ENCODE measurements at places on chromosomes 7 and 10.

- no peak for DNase-seq
Measured at GRCh38 chr10:16478801-16479200, 42.0 kb downstream of the PTER start.

DNA sequence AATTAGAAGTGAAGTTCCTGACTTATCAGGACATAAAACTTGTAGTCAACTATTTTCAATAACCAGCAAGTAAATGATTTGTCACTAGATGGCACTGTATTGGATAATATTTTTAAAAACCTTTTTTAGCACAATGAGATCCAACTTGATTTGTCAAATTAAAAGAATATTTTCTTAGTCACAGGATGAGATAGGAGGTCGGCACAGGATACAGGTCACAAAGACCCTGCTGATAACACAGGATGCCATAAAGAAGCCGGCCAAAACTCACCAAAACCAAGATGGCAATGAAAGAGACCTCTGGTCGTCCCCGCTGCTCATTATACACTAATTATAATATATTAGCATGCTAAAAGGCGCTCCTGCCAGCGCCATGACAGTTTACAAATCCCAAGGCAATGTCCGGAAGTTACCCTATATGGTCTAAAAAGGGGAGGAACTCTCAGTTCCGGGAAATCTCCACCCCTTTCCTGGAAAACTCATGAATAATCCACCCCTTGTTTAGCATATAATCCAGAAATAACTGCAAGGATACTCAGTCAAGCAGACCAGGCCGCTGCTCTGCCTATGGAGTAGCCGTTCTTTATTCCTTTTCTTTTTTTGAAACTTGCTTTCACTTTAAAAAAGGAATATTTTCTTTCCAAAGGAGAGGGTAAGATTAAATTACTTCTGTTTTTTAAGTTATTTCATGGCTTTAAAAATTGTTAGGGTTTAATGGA, 255.7 kb upstream of the MKLN1 start:
- DNase-seq: no peak

- DNase-seq: no peak
Measured at GRCh38 chr10:52442576-52442975, 128.5 kb downstream of the DKK1 start.

GRCh38 chr7:149569025-149569725, 71.6 kb upstream of the ZNF746 start:
- no peak for DNase-seq

GRCh38 chr7:69260023-69260422, 338.3 kb upstream of the AUTS2 start:
- no peak for DNase-seq

- DNase-seq: no peak
Measured at GRCh38 chr10:127743205-127743604, 6.2 kb downstream of the FOXI2 start.

DNA sequence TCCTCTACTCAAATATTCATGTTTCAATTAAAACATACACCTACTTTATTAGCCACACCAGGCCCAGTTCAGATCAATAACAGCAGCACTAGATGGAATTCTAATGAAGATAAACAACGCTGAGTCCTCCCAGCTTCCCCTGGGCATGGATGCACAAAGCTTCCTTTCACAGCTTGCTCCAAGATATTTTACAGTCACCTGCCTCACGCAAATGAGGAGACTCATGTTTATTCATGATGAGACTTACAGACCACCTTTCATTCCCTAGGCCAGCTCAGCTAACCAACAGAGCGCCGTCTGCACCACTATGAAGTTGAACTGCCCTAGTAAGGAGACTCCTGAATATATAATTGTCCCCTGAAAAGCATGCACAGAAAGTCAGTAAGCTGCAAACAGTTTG, 283.0 kb upstream of the AOAH start:
- no peak for DNase-seq

DNA sequence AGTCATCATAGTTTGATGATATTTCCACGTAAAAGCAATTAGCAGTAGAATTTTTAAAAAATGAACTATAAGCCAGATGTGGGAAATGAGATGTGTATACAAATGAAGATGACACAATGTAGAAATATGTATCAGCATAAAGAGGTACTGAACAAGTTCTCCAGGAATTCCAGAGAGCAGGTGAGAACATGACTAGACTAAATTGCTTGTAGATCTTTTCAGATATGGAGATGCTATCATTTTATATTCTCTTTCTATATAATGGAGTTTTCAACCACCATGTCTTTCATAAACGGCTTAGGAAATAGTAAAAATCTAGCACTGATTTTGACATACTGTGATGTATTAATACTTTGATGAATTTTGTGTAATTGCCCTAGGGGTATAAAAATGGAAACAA, 130.9 kb downstream of the SEMA3D start:
- DNase-seq: no peak

GRCh38 chr7:347644-348479, 57.9 kb downstream of the FOXL3 start:
- no peak for DNase-seq

DNA sequence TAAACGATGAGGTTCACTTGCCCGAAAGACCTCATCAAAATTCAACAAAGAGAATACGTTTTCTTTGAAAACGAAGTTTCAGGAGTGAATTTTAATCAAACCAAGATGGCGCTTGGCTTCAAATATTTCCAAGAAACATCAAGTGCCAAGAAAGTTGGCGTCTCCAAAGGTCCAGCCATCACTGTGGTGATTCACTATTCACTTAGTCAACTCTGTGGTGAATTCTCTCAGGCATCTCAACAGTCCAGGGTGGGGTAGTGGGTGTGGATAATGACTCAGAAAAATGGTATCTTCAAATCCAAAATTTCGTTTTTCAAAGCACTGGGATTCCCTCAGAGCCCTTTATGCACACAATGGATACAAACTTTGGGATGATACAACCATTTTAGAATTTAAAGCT, 133.1 kb downstream of the SVIL start:
- DNase-seq: no peak

DNA sequence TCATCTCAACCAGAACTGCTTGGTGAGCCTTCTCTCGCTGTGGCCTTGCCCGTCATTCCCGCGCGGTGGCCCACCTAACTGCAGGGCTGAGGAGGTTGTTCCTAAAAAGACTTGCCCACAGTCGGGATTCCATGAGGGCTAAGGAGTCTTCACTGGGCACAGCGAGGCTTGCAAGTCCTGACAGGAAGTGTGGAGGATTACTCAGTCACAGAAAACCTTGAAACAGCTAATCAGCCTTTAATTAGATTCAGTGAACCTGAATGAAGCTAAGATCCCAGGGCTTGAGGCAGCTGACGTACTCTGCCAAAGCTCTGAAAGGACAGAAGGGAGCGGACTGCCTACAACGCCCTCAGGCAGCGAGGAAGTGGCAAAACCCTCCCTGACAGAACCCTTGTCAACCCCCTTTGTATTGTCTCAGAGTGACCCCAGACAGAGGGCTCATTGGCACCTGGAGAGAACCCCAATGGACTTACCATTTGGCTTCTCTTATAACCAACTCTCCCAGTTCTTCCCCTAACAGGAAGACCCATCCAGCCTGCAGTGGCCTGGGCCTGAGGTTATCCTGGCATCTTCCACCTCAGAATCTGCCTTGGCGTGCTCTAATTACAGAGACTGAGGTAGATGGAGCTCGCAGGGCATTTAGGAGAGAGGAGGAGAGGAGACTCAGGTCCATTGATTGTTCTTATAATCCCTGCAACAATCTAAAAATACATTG, 2.5 kb upstream of the LAMB4 start:
- DNase-seq: no peak

DNA sequence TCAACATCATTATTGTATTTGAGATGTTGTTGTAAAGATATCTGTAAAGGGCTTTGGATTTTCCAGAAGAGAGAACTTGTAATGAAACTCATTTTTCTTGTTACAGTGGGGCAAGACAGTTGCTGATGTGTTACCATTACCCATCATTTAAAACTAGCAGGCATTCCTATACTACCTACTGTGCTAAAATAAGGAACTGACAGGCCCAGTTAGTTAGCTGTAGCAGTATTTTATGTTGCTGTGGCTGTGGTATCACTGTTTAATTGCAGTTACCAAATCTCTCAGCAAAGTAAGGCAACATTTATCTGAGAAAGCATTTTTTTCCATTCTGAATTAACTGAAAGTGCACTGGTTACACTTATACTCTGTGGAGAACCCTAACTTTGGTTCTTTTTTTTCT, 9.9 kb downstream of the ST7 start:
- DNase-seq: no peak

- no peak for DNase-seq
Measured at GRCh38 chr7:27000496-27000895, 95.3 kb downstream of the HOXA1 start.

DNA sequence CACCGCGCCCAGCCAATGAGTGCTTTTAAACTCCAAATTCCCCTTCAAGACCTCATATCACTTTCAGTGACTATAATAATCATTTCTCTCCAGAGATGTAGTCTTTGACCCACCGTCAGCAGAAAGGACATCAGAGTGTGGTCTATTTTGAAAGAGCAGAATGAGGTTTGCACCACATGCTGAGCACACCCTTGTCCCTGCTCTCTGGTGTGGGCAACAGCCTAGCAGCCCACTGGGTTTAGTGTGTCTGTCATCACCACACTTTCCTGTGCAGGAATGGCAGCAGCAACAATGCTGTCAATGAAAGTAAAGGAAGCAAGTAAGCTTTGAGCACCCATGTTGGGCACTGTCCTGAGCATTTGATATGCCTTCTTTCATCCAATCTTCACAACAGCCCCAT, 122.4 kb downstream of the PLXNA4 start:
- DNase-seq: no peak

GRCh38 chr10:110737886-110738634, 93.9 kb downstream of the RBM20 start:
- no peak for DNase-seq

DNA sequence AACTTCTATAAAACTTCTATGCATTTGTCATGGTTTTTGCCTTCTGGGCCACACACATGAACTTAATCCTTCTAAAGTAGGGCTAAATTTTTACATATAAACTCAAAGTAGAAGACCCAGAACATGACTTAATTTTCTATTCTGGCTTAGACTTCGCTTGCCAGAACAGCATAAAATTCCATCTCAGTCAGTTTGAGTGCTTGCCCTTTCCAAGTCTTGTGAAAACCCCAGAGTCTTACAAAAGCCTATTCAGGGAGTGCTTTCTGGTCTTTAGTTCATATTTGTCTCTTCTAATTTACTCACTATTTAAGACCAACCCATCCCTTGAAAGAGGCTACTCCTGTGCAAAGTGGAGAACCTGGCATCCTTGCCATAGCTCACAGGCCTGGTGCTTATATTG, 201.6 kb upstream of the MEOX2 start:
- DNase-seq: no peak

- DNase-seq: peak; percentile 41
Measured at GRCh38 chr10:120555842-120556532, 99.0 kb downstream of the PLPP4 start.

DNA sequence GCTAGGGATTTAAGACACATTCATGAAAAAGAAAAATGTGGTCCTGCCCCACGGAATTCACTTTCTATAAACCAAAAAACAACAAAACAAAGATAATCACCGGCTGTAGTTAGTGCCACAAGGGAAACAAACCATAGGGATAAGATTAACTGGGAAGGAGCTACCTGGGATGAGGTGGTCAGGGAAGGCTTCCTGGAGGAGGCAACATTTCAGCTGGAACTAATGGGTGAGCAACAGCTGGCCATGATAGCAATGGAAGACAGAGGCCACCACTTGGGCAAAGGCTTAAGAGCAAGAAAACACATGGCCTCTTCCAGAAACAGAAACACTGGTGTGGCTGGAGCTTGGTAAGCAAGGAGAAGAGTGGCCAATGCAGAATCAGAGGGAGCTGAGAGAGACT, 38.4 kb upstream of the ENO4 start:
- DNase-seq: no peak

DNA sequence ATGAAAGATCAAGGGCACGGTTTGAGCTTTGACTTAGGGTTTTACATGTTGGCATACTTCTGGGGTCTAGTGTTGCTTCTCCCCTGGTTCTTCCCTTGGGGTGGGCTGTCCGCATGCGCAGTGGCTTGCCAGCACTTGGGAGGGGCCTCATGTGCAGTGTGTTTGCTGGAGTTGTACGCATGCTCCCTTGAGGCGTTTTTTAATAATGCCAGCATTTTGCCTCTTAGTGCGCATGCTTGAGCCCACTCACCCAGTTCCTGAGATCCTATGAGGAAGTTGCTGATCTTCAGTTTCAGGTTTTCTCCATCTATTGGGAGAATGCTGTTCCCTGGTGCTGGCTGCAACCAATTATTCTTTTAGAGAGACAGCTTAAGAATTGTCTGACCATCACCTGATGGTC, 113.4 kb upstream of the GPR141 start:
- no peak for DNase-seq

- no peak for DNase-seq
Measured at GRCh38 chr10:63072951-63073350, 60.2 kb upstream of the NRBF2 start.

DNA sequence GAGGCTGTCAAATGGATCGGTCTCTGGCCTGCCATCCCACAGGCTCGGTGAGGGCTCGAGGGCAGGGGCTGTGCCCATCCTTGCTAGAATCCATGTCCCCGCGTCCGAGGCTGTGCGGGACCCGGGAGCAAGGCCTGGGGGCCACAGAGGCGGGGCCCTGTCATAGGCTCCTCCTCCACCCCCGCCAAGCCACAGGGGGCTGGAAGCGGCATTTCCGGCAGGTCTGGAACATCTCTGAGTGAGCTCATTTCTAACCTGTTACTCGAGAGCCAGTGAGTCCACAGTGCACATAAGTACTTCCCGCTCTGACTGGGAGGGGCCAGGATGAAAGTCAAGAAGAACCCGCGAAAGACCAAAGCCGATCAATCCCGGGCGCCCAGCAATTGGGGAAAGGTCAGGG, 57.6 kb downstream of the NKX6-2 start:
- no peak for DNase-seq

- DNase-seq: no peak
Measured at GRCh38 chr7:50275430-50275829, 29.1 kb upstream of the IKZF1 start.

DNA sequence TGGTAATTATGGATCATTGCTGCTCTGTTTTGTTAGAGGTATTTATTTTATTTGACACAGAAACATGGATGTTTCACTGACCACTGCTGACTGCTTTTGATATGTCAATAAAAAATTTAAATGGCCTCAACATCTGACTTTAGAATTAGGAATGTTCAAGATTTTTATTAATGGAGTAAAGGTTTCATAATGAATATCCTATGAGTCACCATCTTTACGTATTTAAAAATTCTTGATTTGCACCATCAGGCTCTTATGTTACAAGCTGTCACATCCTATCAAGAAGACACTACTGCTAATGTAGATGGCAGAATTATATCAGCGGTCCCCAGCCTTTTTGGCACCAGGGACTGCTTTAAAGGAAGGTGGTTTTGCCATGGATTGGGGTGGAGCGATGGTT, 578.7 kb upstream of the NRP1 start:
- no peak for DNase-seq

DNA sequence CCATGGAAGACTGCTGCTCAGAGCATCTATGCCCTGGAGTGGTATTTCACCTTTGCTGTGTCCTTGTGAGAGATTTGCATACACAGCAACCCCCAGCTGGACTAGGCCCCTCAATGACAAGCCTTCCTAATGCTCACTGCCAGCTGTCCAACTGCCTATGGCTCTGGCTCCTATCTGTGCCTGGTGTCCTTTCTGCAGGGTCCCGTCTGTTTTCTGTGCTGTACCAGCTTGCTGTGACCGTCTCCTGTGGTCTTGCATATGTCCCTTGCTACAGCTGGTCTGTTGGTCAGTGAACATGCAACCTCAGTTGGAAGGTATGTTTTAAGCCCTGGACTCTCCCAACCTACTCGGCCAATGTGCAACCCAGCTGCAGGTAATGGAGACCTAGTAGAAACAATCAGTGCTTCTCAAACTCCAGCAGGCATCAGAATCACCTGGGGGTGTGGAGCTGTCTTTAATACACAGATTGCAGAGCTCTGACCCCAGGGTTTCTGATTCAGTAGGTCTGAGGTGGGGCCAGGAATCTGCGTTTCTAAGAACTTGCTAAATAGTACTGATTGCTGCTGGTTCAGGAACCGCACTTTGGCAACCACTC, 306.4 kb upstream of the ZNF32 start:
- DNase-seq: no peak
